ENCODE measurements at places on chromosomes 7 and 10.

- DNase-seq: no peak
These were observed 49.2 kb downstream of the CUL2 start for GRCh38 chr10:35040760-35041501.

DNA sequence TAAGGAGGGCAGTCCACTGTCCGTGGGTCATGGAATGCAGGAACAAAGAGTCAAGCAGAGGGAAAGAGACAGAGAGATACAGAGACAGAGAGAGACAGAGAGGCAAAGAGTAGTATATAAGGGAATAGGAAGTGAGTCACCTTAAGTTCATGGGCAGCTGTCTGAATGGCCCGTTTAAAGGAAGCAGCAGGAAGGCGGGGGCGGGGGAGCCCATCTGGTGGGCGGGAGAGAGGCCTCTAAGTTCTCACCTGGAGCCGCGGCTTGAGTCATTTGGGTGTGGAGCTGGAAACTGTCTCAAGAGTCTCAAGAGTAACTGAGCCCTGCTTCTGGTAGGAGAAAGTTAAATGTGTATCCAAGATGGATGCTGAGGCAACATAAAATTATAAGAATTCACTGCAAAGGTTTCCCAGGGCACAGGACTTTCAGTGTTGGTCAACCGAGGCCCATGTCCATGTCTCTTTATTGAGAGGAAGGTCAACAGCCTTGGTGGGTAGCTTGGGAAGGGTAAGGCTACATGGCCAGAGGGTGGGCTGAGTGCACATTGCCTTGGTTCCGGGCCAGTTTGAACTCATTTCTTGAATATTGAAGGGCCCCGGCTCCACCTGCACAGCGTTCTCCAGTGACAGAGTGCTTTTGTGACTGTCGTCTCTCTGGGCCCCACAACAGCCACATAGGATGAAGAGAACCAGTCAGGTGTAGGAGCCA, 85.5 kb upstream of the CACUL1 start:
- DNase-seq: no peak

- DNase-seq: no peak
These were observed 232.8 kb upstream of the TEX47 start for GRCh38 chr7:89028319-89028718.

DNA sequence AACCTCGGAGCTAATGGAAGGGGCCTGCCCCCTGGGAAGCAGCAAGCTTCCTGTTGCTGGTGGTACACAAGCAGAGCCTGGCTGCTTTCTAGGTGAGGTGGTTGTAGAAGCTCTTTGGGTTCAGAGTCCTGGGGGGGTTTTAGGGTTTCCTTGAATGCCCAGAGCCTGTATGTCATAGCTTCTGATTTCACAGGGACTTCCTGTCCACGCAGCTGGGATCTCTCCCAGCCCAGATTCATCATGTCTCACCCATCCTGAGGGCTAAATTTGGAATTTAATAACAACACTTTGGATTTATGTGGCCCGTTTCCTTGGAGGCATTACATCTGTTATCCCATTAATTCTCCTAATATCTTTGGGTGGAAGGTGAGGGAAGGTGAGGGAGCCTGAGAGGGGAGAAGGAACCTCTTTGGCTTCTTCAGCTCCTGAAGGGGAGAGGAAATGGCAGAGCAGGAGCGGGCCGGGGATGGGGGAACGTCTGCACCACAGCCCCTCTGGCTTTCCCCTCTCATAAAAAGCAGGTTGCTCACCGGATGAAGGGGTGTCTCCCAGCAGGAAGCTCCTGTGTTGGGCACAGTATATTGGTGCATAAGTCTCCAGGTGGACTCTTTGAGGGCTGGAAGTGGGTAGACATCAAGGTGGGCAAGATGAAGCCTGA, 19.7 kb downstream of the RPS24 start:
- DNase-seq: no peak

DNA sequence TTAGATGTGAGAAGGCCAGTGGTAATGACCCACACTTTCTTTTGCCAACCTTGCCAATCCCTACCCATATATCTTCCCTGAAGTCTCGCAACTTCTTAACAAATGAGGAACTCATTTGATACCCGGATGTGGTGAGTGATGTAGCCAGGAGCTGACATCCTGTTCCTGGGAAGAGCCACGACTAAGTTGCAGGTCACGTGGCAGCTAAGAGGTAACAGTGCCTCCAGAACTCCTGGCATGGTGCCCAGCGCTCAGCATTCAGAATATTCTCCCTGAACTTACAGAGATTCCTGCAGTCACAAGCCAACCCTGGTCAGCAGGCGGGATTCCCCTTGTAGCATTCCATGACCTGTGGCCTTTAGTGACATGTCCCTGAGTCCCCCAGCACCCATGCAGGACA, 282.5 kb downstream of the GALNT17 start:
- DNase-seq: no peak

- no peak for DNase-seq
These were observed 61.8 kb upstream of the LRRN3 start for GRCh38 chr7:111029141-111029572.

DNA sequence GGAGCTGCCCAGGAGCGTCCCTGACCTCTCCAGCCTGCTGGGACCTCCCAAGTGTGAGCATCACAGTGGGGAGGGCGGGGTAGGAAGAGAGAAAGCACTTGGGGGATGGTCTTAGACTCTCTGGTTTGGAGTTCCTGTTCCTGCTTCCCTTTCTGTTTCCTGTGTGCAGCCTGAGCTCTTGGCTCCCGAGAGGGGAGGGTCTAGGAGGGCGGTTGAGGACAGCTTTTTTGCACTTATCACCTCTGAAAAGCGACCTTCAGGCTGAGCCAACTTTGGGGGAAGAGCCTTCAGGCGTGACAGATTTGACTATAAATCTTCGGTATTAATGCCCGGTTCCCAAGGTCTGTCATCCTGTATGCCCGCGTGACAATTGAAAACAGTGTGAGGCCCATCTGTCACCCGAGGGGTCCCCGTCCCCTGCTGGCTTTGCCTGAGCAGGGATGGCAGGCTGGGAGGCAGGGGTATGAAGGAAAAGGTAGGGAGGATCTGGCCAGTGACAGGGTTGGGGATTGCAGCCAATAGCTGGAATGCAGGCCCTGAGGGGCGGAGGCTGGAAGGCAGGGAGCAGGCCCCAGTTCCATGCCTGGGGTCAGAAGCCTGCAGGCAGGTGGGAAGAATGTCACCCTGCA, 78.6 kb downstream of the CDH23 start:
- no peak for DNase-seq

DNA sequence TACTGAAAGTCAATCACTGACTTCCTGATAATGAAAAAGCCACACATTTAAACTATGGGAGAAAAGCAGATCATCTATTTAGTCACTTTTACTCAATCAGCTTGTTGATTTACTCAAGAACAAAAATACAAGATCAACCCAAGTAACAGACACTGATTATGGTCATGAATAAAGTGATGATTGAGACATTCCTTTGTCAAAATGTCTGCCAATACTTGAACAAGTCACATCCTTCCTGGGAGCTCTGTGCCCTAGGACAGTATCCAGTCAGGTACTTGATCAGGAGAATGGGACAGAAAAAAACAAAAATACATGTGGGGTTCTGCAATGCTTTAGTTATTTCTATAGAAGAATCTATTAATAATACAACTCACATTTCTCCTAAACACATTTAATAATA, 150.0 kb upstream of the NEBL start:
- no peak for DNase-seq

- no peak for DNase-seq
These were observed 181.2 kb downstream of the KCNMA1 start for GRCh38 chr10:77456414-77456813.

DNA sequence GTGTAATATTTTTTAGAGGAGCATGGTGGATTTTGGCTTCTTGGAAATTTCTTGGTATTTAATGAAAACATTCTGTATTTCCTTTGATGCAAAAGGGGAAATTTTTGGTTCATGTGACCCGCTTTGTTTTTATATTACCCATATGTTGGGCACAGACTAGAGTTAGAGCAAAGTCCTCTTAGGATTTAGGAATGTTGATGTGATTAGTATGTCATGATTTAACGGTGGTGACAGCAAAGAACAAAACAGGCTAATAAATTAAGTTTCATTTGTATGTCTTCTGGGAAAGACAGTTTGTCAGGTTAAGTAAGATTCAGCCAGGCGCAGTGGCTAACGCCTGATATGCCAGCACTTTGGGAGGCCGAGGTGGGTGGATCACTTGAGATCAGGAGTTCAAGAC, 304.6 kb downstream of the REEP3 start:
- no peak for DNase-seq

DNA sequence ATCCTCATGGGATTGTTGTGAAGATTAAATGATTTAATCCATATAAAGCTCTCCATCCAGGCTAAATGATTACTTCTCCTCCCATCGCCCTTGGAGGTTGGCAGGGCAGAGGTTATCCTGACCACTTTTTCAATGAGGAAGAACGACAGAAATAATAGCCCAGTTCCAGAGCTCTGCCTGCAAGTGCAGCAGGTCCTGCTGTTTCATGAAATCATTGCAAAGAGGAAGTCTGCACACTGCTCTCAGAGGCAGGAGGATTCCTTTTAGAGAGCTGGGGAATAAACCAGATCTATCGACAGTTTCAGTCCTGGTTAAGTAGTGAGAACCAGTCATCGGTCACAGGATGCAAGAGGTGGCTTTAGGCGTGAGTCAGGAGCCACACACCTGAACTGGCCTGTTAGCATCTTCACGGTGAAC, 25.0 kb upstream of the CDH23 start:
- no peak for DNase-seq

- no peak for DNase-seq
These were observed 89.8 kb upstream of the ANK3 start for GRCh38 chr10:60479305-60480020.

DNA sequence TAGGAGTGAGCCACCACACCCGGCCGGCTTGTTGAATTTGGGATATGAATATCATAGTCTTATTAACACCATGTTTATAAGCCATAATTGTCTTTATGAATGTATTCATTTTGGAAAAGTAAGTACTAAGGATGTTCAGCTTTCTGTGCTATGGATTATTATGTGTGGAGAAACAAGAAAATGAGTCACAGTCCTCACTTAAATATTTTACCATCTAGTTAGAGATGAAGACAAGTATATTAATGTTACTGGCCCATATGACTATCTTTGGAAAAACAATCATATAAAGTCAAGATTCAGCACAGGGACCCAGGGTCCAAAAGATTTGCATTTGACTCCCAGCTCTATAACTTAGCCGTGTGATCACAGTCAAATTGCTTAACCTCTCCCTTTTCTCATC, 9.8 kb upstream of the TOMM7 start:
- no peak for DNase-seq

- DNase-seq: no peak
These were observed 43.9 kb upstream of the GRB10 start for GRCh38 chr7:50826371-50827172.

DNA sequence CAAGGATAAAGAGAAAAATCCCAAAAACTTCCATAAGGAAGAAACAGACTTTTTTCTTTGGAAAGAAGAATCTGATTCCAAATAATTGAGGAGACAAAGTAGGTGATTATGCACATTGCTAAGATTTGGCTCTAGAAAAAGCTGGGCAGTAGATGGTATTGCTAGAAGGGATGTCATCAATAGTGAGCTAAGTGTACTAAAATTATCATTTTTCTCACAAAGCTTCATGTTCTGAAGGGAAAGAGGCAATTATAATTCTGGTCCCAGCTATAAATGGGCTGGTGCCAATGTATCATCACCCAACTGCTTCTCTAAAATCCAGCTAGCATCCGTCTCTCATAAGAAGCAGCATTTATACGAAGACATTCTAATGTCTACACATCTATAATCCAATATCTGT, 23.9 kb downstream of the STEAP1 start:
- DNase-seq: no peak

DNA sequence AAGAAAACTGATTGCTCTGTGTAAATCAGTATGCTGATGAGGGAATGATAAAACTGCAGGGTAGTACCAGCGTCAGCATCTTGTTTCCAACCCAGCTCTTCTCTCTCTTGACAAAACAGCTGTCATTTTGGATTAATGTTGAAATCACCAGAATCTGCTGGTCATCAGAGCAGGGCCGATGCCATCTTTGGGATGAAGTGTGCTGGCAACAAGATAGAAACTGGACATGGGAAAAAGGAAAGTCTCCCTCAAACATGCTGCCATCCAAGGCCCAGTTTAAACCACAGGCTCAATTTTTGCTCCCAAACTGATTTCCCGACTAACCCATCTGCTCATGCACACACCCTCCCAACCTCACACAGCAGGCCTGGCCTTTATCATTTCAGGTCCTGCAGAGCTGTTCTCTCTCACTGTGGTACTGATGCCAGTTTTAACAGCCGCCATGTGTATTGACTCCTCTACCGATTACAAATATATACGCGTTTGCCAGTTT, 285.2 kb downstream of the AUTS2 start:
- no peak for DNase-seq

DNA sequence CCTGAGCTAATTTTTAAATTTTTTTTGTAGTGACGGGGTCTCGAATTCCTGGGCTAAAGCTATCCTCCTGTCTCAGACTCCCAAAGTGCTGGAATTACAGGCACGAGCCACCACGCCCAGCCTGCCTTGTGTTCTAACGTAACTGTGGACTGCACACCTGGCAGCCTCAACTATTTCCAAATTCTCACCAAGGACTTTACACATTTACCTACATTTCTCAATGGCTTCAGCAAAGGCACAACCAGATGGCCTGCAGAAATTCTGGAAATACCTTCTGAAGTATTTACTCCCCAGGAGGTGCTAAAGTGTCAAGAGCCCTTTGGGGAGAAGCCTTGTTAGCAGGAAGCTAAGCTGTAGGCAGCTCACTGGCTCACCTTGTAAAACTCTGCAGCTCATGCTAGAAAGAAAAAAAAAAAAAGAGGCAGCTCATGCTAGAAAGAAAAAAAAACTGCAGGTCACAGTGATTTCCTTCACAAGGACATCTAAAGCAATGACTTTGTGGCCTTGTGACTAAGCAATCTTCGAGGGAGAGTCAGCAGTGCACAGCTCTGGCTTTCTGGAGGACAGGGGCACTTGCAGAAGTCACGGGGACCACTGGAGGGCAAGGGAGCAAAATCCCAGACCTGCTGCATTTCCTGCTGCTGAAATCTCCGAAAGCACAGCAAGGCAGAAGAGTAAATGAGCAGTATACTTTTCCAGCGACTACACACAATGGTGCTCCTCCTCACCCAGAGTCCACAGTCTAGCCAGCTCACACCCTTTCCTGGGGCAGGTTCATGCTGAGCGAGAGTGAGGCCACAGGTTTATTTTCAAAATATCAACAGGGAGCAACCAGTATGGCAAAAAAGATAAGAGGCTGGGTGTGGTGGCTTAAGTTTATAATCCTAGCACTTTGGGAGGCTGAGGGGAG, 40.4 kb downstream of the BAIAP2L1 start:
- no peak for DNase-seq

DNA sequence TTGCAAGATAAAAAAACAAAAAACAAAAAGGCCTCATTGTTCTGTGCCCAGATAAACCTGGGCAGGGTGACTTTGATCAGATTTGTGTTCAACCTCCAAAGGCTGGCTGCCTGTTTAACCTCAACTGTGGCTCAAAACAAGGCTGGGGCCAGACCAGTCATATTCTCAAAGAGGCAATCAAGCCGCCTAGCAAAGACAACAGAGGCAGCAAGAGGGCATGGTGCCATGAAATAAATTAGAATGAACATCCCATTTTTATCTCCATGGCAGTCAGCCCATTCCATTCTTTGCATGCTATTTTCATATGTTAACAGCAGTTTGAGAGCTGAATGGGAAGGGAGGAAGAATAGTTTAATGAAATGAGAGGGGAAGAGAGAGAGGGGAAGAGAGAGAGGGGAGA, 1150.3 kb downstream of the TYW1 start:
- DNase-seq: no peak

GRCh38 chr7:5773661-5774086, 7.8 kb downstream of the RNF216 start:
- DNase-seq: no peak
